Chondrocyte (in vitro differentiated cells): ENCODE measurements at places on chromosomes 12 and 14. TPM values are rescaled to one million over a fixed set of nuclear protein-coding genes. Genes with fewer than 3 reads are reported as not detected.

The ESR2 gene
- total RNA-seq: 0.41 TPM in 1 of 3 replicates, not detected in the others

GRCh38 chr12:2925322-2925995 lies 33.7 kb upstream of the TEAD4 start:
- DNase-seq: no peak

- DNase-seq: no peak
Measured at GRCh38 chr12:116162071-116162470, 115.4 kb downstream of the MED13L start.

The PSMC6 gene
- total RNA-seq: 58.2 to 76.9 TPM (median 66.4 TPM) in 3 replicates

- DNase-seq: no peak
Measured at GRCh38 chr14:101972126-101972866, 7.9 kb downstream of the DYNC1H1 start.

DNA sequence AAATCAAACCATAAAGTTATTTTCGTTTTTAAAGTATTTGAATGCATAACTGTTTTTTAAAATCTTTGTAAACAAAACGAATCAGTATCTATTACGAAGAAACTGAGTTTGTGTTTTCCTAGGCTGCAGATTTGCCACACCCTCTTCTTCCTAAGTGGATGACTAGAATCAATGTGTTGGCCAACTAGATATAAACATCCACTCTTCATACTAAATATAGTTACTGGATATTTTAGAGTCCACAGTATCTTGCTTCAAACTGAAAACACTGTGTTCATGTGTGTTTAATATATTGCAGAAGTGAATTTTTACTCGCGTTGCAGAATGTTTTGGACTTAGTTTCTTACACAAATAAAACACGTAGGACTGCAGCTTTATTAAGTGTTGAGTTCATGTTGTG lies 63.2 kb downstream of the KLHL28 start:
- no peak for DNase-seq

The ACAD10 gene
- 13.0 to 19.6 TPM (median 13.0 TPM) in 3 replicates for total RNA-seq

- no peak for DNase-seq
Measured at GRCh38 chr14:64541972-64542835, 1.7 kb downstream of the HSPA2 start.

GRCh38 chr14:74865156-74865555 lies 10.8 kb downstream of the PROX2 start:
- no peak for DNase-seq

DNA sequence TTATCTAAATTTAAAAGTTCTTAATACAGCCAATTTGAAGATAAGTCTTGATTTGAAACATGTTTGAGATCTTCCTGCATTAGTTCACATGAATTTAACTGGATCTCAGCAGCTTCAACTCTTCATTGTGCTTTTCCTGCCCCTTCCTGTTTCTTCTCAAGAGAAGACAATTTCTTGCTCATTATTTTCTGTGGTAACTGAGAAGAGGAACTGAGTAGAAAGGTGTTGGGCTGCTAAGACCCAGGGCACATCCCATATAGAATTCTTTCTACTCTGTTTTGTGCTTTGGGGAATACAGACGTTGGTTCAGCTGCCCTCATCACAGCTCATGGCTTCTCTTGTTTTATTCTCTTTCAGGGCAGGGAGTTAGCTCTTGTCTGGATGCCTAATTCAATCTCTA lies 110.2 kb downstream of the SNAPC1 start:
- no peak for DNase-seq

DNA sequence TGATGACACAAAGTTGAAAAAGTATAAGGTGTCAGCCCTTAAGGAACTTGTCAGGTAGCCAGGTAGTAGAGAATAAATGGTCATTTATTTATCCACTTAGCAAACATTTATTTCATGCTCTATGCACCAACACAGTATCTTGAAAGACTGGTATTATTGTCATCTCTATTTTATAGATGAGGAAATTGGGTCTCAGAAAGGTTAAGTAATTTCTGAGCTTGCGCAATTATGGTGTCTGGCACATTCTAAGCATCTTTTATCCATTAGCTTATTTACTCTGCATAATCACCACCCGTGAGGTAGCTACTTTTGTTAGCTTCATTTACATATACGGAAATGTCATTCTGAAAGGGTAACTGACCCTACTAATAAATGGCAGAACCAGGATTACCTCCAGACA lies 2.5 kb upstream of the UTP20 start:
- DNase-seq: no peak

The KITLG gene
- 1.7 to 3.8 TPM (median 3.7 TPM) in 3 replicates for total RNA-seq

GRCh38 chr14:61505815-61506809 lies 184.7 kb downstream of the PRKCH start:
- DNase-seq: no peak

- no peak for DNase-seq
Measured at GRCh38 chr12:53010955-53011354, 4.7 kb downstream of the EIF4B start.

DNA sequence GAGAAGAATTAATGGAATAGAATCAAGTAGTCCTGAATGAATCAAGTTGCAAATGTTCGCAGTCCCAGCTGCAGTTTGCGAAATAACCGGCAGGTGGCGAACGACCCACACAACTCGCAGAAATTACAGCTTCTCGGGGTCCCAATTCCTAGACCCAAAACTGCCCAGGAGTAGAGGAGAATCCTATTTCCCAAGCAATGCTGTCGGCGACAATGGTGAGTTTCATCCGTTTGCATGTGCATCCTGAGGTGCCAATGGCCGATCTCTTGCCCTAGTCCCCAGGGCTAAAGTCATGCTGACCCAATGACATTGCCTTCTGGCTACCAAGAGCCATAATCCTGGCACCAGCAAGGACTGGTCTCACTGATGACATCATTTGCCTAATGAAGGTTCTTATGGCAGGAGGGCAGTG lies 8.5 kb upstream of the ASCL1 start:
- DNase-seq: no peak

The HELB gene
- total RNA-seq: 1.5 to 2.9 TPM (median 2.3 TPM) in 3 replicates

GRCh38 chr12:111363578-111363977 lies 5.3 kb downstream of the PHETA1 start:
- no peak for DNase-seq

- DNase-seq: no peak
Measured at GRCh38 chr14:101489092-101489760, 72.1 kb upstream of the DIO3 start.

DNA sequence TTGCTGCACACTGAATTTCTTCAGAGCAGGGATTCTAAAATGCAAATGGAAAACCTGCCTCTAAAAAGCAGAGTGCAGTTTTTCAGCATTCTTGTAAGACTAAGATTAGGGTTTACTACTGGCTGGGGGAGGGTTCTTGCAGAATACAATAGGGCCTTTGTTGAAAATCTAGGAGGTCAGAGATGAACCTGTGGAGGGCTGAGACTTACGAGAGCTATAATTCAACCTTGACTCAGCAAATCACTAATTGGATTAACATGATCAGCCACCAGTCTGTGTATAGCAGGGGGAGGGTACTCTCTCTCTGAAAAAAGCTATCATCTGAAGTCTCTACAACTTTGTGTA lies 92.6 kb upstream of the HIF1A start:
- DNase-seq: no peak

DNA sequence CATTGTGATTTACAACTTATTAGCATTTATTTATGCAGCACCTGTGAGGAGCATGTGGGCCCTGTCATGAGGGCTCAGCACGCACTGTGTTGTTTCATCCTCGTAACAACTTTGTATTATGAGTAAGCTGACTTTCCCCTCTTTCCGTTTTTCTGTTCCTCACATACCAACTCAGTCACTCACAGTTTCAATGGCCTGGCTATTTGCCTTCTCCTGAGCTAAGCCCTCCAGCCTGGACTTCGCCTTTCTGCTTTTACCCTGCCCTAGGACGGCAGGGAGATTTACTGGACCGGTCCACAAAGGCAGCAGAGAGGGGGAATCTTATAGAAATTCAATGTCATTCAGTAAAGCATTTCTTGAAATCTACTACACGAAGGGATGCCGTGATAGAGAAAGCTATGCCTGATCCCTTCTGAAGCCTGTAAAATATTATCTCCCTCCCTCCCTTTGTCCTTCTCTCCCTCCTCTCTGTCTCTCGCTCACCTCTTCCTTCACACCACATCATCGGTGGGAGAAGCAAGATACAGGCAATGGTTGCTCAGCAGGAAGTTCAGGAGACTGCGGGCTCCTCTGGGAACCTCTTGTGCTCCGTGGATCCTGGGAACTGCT lies 219.2 kb upstream of the TBX3 start:
- DNase-seq: no peak

The TRHDE gene
- total RNA-seq: 0.34 to 1.2 TPM (median 0.87 TPM) in 3 replicates

GRCh38 chr14:80271389-80271788 lies 60.1 kb upstream of the DIO2 start:
- DNase-seq: no peak

The TRPV4 gene
- total RNA-seq: 1.2 to 2.2 TPM (median 1.8 TPM) in 3 replicates

The SLC39A2 gene
- total RNA-seq: not detected in 3 replicates

DNA sequence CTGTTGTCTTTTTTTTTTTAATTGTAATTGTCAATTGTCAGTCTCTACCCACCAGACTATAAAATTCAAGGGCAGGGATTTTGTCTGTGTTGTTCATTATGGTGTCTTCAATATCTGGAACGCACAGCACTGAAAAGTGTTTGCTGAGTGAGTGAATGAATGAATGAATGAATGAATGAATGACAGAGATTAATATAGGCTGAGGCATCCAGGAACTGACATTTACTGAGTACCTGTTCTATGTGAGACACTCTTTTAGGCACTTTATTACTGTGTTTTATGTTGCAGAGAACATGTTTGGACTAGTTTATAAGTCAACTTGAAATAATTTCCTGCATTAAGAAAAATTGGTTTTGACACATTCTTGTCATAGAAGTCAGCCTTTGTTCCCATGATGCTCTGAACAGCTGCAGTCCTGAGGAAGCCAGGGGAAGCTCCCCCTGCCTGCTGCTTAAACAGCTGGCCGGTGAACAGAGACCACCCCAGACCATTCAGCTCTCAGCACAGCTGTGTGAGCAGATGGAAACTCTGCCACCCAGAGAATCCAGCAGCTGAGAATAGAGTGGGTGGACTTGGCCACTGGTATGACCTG lies 160.7 kb upstream of the CCND2 start:
- no peak for DNase-seq

- no peak for DNase-seq
Measured at GRCh38 chr12:104494137-104494792, 37.5 kb downstream of the CHST11 start.

The BRF1 gene
- total RNA-seq: 26.1 to 31.0 TPM (median 26.2 TPM) in 3 replicates

GRCh38 chr12:14099994-14100393 lies 118.6 kb upstream of the GRIN2B start:
- DNase-seq: no peak

The TMEM19 gene
- total RNA-seq: 25.7 to 35.0 TPM (median 27.5 TPM) in 3 replicates

DNA sequence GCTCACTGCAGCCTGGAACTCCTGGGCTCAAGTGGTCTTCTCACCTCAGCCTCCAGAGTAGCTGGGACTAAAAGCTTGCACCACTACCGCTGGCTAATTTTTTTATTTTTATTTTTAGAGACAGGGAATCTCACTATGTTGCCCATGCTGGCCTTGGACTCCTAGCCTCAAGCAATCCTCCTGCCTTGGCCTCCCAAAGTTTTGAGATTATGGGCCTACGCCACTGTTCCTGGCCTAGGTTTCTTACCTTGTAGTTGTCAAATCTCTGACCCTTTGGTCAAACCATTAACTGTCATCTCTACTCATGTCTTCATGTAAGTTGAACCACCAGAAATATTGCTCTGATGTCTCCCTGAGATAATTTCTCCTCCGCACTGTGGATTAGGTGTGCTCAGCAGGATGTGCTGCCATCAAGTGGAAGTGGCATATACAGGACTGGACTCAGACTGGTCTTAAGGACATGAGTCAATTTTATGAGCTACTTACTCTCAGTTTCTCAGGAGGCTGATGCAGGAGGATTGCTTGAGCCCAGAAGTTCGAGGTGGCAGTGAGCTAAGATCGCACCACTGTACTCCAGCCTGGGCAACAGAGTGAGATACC lies 28.5 kb downstream of the ACTR6 start:
- DNase-seq: no peak

DNA sequence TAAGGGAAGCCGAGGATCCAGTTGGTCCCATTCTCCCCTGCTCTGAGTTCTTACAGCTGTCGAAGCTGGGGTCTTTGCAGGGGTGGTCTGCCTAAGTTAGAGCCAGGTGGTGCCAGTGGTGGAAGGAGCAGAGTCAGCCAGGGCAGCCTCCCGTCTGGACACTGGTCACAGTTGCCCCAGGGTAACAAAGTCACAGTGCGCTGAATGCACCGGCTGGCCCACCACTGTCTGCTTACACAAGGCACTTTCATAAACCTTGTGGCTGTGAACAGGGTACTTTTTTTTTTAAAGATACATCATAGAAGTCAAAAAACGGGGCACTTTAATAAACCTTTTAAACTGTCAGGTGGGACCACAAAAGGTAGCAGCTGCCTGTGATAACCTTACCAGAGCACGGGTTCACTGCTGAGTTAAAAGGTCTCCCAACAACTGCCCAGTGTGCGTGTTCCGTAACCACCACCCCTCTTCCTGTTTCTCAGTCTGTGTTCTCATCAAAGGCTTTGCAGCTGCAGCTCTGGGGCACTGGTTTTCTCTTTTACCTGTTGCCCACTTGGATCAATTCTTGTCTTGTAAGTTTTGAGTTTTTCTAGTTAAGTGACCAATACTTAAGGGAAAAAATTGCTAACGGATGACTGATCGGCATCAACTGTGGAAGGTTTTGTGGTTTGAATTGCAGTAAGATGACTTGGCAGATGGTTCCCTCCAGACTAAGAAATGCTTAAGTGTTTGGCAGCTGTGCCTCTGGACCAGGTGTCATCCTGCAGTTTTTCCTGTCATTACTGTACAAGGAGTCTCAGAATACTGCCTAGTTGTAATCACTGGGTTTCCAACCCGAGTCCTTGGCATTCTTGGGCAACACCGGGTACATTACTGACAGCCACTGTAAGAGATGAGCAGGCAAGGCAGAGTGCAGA lies 55.9 kb downstream of the DYNC1H1 start:
- peak; percentile 62 for DNase-seq

The INSM2 gene
- not detected in 3 replicates for total RNA-seq

The KRT74 gene
- total RNA-seq: not detected in 3 replicates
